ENCODE measurements at places on chromosomes 4 and X.

DNA sequence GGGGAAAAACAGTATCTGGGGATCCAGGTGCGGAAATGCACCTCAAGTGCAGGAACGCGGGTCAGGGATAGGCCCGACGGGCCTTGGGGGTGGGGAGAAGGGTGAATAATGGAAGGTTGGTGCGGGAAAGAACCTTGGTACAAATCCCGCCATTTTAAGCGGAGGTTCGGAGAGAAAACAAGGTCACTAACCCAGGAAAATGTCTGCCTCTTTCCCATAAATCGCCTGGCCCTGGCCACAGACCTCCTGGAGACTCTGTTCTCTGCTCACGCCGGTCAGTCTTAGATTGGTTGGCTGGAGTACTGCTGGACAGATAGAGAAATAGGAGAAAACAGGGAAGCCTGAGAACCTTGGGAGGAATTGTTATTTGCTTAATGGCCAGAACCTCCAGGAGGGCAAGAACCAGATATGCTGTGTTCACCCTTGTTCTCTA, 897 bp upstream of the FBXL5 start:
- DNase-seq = no peak

GRCh38 chr4:88672987-88673386, 24.6 kb downstream of the NAP1L5 start:
- peak; percentile 4 for DNase-seq

DNA sequence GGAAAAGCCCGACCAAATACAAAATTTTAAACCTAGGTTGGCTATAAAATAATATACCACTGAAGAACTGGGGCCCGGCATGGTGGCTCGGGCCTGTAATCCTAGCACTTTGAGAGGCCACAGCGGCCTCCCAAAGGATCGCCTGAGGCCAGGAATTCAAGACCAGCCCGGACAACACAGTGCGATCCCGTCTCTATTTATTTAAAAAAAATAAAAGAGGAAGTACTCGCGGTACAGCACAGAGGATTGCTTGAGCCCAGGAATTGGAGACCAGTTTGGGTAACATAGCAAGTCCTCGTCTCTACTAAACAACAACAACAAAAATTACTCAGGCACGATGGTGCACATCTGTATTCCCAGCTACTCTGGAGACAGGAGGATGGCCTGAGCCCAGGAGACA, 44.8 kb upstream of the CDKN2AIP start:
- peak; percentile 21 for DNase-seq

DNA sequence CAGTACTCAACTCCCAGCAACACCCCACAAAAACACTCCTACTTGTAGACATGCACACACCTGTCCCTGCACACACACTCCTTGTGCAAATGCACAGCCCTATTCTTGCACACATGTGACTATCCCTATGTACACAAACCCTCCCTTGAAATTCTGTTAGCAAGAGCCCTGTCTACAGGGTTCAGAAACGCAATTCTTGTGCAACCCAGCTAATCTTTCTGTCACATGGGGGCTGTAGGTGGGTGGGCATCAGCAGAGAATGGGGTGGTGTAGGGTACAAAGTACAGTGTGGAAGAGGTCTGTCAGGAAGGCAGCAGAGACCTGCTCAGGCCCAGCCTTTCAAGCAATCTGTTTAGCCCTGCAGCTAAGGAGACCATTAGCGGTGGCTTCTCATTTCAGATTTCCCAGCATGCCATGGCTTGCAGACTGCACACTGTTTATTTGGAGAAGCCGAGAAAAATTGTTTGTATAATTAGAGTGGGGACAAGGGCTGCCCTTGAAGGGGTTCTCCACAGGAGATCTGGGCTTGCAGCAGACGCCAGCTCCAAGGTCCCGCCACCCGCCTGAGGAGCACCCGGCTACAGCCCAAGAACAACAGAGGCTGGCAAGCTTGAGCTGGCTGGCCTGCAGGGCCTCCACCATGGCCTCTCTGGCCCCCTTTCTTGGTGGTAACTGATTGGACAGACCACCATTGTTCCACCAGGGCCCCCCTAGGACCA, 144.0 kb upstream of the PJA1 start:
- no peak for DNase-seq

DNA sequence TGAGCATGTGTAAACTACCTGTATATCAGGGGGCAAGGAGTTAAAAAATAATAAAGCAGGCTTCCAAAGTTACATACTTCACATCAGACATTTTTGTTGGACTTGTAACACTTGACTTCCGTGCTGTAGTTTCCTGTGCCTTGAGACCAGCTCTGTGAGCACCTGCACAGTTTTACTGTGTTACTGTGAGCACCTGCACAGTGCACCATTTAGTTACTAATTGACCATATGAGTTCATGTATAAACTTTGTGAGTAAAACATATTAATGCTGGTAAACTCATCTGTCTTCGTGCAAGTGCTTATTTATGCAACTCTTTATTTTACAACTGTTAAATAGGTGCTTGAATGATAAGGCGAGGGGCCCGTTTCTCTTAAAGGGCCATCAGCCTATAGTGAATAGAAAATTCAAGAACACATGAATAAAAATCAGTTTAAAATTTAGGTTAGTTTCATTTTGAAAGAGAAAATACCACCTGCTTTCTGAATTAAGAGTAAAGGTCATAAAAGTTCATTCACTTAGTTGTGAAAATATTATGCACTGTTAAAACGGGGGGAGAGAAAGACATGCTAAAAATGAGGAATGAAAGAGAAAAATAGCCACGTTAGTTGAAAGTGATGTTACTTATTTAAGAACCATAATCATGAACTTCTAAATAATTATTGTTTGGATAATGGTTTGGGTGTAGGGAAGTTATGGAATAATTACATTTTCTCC, 42.4 kb downstream of the USP9X start:
- DNase-seq = no peak
